Activated CD4-positive, alpha-beta T cell treated with anti-CD3 and anti-CD28 coated beads for 24 hours (primary cell): ENCODE measurements at places on chromosomes 2 and 18.

DNA sequence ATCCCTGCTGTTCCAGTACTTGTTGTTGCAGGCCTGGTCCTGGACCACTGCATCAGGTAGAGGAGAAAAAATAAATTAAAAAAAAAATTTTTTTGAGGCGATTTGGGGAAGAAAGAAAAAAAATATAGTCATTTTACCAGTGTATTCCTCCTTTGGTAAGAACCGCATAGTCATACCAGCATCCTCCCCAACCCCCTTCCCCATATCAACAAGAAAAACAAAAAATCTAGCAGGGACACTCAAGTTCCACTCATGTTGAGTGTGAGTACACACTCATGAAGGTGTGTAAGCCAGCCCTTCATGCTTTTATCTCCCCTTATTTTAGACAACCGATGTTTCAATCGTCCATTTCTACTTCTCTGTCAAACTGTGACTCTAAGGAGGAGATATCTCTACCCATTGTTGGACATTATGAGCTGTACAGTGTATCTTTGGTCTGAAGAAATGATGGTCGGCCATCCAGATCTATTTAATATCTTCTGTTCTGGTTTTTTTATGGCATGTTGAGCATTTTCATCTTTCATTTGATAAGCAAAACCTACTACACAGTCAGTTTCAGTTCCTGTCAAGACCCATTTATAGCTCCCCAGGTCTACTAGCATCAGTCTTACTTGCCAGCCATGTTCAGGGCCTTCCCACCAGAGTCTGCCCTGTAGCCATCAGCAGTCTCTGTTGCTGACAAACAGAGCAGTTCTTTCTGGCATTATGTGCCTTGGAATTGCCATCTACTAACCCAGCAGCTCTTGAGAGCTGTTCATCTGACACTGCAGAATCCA, 20.0 kb downstream of the ELP2 start:
- no peak for DNase-seq

DNA sequence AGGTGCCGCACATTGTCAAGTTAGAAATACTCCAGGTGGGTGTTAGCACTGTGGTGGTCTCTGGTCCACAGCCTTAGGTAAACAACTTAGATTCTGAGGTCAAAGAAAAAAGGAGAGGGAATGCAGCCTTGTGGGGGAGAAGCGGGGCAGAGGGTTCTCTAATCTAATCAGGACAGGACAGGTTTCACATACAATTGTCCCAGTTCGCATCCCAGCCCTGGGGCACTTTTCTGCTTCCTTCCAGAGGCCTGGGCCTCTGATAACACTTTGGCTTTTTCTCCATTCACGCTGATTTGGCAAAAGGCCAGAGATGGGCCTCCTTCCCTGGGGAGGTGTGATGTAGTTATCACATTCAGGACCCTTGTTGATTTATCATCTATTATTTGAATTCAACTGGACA, 32.5 kb downstream of the SLC1A4 start:
- no peak for DNase-seq

- DNase-seq: no peak
Measured at GRCh38 chr18:74264303-74265020, 27.3 kb downstream of the CYB5A start.

GRCh38 chr2:235216901-235217300, 265.1 kb downstream of the SH3BP4 start:
- DNase-seq: no peak

- DNase-seq: no peak
Measured at GRCh38 chr2:19020144-19021099, 338.0 kb downstream of the OSR1 start.

GRCh38 chr2:219559156-219559915, 12.0 kb downstream of the OBSL1 start:
- no peak for DNase-seq

GRCh38 chr2:58664523-58665151, 423.5 kb upstream of the FANCL start:
- DNase-seq: no peak

DNA sequence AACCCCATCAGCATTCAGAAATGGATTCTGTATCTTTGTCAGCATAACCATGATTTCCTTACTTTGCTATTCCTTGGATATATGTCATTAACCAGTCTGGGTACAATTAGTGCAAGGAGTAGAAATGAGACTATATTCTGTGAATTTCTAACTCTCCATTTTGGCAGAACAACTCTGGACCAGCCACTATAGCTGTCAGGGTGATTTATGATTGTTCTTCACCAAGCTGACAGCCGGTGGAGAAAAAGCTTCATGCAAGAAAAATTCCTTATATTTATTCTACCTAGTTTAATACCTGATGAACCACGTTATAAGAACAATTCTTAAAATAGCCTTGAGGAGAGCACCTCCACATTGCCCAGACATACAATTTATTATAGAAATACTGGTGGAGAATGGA, 431.2 kb upstream of the TCF4 start:
- DNase-seq: no peak

DNA sequence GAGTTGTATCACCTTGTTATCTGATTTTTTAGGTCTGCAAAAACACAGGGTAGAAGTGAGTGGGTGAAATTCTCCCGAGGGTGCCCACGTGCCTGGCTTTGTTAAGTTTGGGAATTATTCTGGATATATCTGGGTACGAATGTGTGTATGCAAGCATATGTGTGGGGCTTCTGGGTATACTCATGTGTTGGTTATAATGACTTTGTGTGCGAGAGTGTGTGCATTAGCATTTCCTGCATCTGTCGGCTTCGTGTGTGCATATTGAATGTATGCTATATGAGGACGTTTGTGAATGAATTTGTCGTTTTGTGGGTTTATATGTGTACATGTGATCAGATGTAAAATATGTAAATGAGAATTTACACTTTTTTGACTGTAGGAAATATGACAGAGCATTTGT, 13.8 kb upstream of the DNAJC27 start:
- DNase-seq: no peak

- no peak for DNase-seq
Measured at GRCh38 chr2:152617456-152618192, 99.6 kb downstream of the PRPF40A start.

- DNase-seq: no peak
Measured at GRCh38 chr2:179622635-179623300, 238.6 kb downstream of the ZNF385B start.

- no peak for DNase-seq
Measured at GRCh38 chr2:241649927-241650326, 12.4 kb downstream of the ATG4B start.

GRCh38 chr18:55768255-55768654, 180.3 kb upstream of the TCF4 start:
- no peak for DNase-seq

DNA sequence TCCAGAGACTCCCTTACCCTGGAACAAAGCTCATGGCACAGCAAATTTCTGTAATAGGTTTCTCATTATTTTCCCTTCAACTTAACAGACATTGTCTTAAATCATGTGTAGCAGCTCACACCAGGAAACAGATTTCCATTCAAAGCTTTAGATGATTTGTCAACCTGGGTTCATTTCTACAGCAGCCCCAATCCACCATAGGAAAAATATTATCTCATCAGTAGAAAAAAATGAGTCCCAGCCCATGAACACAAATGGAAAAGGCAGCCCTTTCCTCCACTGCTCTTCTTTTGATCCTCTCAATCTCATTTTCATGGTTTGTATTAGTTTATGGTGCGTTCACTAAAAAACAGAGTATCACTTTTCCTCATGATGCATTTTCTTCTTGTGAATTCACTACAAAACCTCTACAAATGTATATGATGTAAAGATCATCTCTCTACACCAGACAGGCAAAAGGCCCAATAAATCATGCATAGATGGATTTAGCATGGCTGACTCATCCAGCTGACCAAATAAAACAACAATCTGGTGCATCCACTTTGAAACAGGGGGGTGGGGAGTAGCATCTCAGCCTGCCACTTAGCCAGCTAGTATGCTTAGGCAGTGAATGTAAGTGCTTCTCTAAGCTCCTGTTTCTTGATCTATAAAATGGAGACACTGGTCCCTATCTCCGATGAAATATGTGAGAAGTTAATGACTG, 78.6 kb downstream of the SATB2 start:
- DNase-seq: no peak

GRCh38 chr2:24973812-24974211, 2.1 kb upstream of the DNAJC27 start:
- DNase-seq: no peak

- no peak for DNase-seq
Measured at GRCh38 chr2:26898480-26899078, 50.6 kb downstream of the DPYSL5 start.

- DNase-seq: no peak
Measured at GRCh38 chr18:70028084-70028483, 80.4 kb upstream of the CD226 start.

- no peak for DNase-seq
Measured at GRCh38 chr2:42098571-42099437, 51.0 kb downstream of the PKDCC start.

DNA sequence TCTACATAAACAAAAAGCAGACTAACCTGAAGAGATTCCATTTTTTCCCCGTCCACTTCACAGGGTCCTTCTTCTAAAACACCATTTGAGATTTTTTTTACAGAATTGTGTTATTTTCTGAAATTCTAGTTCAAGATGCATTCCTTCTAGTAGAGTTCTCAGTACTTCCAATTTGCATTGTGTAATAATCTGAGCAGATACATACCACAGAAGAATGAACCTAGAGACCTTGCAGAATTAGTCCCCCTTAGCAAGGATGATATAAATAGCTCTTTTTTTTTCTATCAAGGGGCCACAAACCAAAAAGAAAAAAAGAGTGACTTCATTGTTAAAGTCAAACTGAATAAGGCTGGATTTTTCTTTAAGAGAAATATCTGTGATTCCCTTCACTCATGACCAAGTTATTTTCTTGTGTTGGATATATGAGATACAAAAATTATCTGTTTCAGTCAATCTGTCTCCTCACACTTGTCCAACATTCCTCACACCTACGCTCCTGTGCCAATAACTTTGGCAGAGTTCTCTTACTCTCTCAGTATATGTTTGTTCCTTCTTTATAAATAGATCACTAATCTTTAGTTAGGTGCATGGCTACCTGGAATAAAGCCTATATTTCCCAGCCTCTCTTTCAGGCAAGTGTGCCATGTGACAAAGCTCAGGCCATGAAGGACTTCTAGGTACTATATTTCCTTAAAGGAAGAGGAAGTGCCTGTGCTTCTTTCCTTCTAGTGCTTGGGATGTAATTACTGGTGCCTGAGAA, 183.5 kb downstream of the ZNF385B start:
- DNase-seq: no peak

GRCh38 chr2:149191915-149192314, 138.5 kb upstream of the LYPD6 start:
- no peak for DNase-seq

GRCh38 chr2:63589148-63589958, 590 bp downstream of the MDH1 start:
- DNase-seq: no peak
